T-helper 2 cell (primary cell): ENCODE measurements at places on chromosomes 11 and 22.

GRCh38 chr11:126341760-126342161 is 13.7 kb upstream of the ST3GAL4 start:
- no peak for DNase-seq

DNA sequence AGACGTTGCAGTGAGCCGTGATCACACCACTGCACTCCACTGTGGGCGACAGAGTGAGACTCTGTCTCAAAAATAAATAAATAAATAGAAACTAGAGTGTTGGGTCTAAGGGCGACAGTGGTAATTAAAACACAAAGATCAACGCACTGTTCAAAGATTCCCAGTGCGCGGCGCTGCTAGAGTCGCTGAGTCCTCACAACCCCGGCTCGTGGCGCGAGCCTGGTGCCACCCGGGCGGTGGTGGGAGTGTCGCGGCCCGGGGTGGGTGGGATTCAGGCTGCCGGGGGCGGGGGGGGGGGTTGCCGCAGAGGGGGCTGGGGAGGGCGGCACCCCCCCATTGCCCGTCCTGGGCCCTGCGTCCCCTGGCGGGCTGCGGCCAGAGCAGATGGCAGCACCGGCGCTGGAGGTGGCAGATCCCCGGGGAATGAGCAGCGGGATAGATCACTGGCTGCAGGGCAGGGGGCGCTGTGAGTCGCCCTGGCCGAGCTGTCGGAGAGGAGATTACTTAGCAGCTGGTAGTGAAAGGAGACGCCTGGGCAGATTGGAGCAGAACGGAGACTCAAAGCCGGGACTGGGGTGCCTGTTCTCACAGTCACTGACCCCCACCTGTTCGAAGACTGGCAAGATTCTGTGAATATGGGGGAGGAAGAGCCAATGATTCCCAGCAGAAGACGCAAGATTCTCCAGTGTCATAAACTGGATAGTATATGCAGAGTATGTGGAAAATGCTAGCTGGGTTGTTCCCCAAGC is 30.2 kb upstream of the APOBEC3A start:
- no peak for DNase-seq

DNA sequence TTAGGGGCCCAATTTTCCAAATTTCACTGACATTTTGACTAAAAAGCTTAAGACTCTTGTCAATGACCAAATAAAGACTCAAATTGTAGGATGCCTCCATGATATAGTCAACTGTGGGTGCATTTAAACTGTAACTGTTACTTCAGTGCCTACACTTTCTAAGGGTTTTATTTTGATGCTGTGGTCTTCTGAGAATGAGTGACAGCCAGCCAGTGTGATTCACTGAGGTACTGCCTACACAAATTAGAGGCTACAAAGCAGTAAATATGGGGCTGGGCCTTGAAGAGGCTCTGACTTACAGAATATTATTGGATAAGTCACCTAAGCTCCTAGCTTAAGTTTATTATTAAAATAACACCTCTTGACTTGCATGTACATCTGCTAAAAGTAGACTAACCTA is 210.6 kb downstream of the SWAP70 start:
- no peak for DNase-seq

DNA sequence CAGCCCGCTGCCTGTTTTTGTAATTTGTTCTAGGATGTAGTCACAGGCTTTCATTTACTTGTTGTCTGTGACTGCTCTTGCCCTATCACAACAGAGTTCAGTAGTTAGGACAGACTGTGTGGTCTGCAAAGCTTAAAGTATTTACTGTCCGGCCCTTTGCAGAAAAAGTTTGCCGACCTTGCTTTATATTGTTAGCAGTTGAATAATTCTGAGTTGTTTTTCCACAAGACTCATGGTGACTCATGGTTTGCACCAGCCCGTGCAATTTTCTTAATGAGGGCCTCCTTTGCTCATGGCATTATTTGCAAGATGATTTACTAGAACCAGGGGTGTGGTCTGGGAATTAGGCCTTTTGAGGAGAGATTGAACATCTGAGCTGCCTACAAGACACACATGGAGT is 110.6 kb downstream of the SCN3B start:
- no peak for DNase-seq

GRCh38 chr11:59999691-60000090 is 17.3 kb upstream of the OOSP4B start:
- DNase-seq, result no peak

GRCh38 chr22:45058622-45058912 is 48.8 kb upstream of the PHF21B start:
- DNase-seq, result no peak

DNA sequence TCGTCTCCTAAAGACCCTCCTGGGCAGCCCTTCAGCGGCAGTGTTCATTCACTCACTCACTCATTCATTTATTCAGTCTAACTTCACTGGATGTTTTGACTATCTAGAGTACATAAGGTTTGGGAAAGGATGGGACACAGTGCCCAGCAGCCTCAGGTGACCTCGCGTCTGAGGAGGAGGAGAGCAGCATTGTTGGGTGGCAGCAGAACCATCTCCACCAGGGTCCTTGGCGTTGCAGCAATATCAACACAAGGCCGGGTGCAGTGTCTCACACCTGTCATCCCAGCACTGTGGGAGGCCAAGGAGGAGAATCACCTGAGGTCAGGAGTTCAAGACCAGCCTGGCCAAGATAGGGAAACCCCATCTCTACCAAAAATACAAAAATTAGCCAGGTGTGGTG is 408.0 kb downstream of the BRD1 start:
- DNase-seq, result no peak

GRCh38 chr11:14254533-14255237 is 104.3 kb downstream of the RRAS2 start:
- DNase-seq, result no peak

DNA sequence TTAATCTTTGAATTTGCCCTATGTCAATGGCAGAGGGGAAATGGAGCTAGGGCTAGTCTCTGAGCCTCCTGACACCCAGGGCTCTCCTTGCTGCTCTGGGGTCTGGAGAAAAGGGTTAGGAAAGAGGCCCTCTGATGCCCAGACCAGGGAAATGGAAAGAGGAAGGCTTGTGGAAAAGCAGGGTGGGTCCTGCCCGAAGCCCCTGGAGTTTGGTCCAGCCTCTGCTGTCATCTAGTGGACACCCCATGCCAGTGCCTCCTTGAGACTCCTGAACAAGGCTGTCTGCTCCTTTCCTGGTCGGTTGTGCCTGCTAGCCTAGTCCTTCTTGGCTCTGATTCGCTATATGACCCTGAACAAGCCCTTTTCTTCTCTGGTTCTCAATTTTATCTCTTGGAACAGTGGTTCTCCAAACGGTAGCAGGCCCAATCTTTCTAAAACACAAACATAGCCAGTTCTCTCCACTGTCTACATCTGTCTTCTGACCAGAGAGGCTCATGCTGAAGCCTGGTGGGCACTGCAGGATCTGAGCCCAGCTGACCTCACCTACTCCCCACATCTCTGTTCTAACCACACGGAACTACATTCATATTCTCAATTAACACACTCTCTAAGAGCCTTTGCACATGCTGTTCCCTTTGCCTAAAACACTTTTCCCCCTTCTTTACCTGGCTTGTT is 8.8 kb upstream of the PLA2G3 start:
- no peak for DNase-seq

DNA sequence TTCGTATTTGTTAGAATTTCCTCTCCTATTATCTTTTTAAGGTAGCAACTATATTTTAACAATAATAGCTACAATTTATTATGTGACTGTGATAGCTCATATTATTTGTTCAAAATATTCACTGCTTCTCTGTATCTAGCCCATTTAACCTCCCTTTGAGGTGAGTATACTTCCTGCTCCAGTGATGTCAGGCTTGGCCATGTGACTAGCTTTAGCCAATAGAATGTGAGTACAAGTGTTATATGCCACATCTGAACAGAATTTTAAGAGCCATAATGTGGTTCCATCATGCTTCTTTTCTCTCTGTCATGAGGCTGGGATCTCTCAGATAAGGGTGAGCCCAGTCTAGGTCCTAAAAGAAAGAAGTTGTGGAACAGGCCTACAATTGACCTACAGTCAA is 217.6 kb downstream of the TTC28 start:
- no peak for DNase-seq

DNA sequence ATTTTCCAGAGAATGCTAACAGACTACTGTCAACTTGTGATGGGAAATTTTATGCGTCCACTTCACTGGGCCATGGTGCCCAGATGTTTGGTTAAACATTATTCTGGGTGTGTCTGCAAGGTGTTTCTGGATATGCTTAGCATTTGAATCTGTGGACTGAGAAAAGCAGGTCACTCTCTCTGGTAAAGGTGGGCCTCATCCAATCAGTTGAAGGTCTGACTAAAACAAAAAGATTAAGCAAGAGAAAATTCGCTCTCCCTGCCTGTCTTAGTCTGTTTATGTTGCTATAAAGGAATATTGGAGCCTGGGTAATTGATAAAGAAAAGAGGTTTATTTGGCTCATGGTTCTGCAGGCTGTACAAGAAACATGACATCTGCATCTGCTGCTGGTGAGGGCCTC is 32.1 kb upstream of the CD81 start:
- no peak for DNase-seq

DNA sequence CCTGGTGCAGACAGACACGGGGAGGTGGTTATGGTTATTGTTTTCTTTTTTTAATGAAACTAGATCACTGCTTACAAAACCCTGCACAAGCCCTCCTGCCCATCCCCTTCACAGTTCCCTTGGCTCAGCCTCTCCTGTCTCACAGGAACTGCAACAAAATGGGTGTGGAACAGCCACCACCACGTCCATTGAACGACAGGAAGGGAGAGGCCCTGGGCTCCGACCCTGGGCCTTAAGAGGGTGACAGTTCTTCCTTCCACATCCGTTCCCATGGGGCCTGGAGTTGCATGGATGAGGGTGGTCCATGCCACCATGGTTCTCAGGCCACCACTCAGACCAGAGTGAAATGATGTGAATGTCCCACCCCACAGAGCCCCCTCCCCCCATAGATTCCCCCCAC is 15.7 kb downstream of the PRPF19 start:
- no peak for DNase-seq

DNA sequence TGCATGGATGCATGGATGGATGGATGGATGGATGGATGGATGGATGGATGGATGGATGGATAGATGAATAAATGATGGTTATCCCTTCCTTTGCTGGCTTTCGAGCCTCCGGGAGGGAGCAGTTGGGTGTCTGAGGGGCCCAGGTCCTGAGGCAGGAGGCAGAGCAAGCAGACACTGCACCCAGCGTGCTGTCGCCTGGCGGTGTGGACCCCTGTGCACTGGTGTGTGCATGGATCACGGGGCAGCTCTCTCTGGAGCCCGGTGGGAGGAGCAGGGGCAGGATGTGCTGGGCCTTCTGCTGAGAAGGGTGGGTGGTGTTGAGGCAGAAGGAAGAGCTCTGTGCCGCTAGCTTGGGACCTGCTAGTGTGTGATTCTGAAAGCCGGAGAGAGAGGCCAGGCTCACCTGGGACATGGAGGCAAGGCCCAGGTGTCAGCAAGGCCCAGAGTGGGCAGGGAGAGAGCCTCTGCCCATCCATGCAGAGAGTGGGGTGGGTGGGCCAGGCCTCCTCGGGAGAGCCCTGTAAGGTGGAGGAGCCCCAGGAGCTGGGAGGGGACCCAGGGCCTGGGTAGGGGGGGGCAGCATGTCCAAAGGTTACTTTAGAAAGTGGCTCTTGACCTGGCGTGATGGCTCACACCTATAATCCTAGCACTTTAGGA is 254.4 kb downstream of the BRD1 start:
- DNase-seq, result no peak

- DNase-seq, result no peak
Observed at GRCh38 chr22:20748731-20749428, 25.0 kb upstream of the SERPIND1 start.

GRCh38 chr11:83816572-83817187 is 530.5 kb upstream of the CCDC90B start:
- DNase-seq, result no peak

GRCh38 chr11:77450227-77450626 is 23.7 kb downstream of the PAK1 start:
- no peak for DNase-seq

- DNase-seq, result no peak
Observed at GRCh38 chr22:46674906-46675305, 54.7 kb downstream of the GRAMD4 start.

DNA sequence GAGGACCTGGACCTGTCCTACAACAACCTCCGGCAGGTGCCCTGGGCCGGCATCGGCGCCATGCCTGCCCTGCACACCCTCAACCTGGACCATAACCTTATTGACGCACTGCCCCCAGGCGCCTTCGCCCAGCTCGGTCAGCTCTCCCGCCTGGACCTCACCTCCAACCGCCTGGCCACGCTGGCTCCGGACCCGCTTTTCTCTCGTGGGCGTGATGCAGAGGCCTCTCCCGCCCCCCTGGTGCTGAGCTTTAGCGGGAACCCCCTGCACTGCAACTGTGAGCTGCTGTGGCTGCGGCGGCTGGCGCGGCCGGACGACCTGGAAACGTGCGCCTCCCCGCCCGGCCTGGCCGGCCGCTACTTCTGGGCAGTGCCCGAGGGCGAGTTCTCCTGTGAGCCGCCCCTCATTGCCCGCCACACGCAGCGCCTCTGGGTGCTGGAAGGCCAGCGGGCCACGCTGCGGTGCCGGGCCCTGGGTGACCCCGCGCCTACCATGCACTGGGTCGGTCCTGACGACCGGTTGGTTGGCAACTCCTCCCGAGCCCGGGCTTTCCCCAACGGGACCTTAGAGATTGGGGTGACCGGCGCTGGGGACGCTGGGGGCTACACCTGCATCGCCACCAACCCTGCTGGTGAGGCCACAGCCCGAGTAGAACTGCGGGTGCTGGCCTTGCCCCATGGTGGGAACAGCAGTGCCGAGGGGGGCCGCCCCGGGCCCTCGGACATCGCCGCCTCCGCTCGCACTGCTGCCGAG is 1.5 kb downstream of the LRFN4 start:
- DNase-seq, result no peak

DNA sequence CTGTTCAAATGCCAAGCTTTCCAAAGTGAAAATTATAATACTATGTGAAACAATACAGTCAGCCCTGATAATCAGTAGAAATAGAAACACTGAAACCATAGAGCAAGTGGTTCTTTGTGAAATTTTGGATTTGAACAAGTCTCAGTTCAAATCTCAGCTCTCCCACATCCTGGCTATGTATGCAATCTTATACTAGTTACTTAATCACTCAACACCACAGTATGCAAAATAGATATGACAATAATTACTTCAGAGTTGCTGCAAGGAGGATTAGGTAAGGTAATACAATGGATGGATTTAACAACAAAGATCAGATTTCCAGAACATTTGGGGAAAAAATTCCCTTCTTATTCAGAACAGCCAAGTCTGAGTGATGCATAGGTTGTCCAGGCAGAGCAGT is 851.8 kb upstream of the CCDC90B start:
- DNase-seq, result no peak

DNA sequence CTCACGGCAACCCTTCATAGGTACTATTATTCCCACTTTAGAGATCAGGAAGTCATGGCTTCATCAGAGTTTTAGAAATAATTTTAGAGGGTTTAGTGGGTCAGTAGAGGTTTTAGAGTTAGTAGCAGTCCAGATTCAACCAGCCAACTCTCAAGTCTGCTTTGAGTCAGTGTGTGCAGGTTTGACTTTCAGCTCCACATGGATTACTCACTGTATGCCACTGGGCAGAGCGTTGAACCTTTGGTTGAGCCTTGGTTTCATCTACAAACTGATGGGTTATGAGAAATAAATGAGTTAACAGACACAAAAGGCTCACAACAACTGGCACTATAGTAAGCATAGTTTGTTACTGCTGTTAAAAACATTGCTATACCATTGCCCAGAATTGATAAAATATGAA is 19.0 kb upstream of the TP53AIP1 start:
- no peak for DNase-seq

GRCh38 chr11:104870910-104871309 is 27.4 kb downstream of the CASP12 start:
- no peak for DNase-seq

GRCh38 chr11:8947230-8947943 is 4.6 kb upstream of the ASCL3 start:
- DNase-seq, result no peak
